Mesenchymal stem cell (in vitro differentiated cells and primary cell): ENCODE measurements at places on chromosomes 2 and 18.
A peak's percentile ranks its signal among the peaks of the same experiment; 100 is the strongest.

GRCh38 chr2:23146011-23146410, 239.0 kb upstream of the KLHL29 start:
- DNase-seq = no peak

DNA sequence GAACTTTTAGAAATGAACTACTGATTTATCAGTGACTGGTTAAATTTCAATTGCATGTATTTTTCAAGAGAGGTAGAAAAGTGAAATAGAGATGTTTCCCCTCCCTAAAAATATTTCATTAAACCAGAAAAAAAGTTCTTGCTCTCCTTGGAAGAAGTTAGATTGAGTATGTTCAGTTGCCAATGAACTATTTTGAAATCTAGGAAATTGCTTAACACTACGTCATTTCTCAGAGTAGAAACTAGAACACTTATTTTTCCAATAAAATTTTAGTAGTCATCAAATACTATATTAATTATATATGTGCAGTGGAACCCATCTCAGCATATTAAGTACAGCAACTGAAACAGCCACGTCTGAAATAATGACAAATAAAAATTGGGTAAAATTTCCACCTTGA, 51.8 kb upstream of the STAT1 start:
- no peak for DNase-seq

DNA sequence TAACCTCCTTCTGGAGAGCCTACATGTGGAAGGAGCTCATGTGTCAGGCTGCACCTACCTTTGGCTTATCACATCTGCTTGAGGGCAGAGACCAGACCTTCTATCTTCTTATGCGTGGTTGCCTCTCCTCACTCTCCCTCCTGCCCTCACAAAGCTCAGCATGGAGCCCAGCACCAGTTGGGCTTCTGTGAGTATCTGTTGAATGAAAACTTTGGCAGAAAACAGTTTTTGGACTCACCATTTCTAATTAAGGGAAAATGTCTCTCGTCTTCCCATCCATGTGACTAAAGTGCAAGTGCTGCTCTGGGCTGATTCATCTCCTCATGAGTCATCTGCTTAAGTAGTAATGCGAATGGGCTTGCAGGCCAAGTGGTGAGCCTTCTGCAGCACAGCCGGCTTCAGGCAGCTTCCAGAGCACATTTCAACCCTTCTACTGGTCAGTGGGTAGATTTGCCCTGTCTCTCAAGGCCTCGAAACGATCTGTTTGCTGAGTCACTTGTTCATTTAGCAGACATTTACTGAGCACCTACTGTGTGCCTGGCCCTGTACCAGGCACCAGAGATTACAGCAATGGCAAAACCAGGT, 102.6 kb downstream of the VSNL1 start:
- DNase-seq = peak; percentile 95

DNA sequence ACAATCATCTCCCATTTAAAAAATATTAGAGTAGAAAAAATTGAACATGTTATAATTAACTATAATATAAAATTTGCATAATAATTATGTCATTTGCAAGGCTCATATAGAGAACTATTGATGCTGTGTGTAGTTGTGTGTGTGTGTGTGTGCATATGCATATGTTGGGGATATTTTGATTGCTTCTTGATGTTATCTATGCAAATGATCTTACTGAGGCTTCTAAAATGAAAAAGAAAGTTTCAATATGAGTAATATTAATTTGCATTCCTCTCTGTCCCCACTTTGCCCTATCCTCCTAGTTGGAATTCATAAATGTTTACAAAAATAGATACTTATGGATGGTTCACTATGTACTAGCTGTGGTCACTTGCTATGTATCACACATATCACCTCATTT, 523.3 kb downstream of the TRIB2 start:
- no peak for DNase-seq

DNA sequence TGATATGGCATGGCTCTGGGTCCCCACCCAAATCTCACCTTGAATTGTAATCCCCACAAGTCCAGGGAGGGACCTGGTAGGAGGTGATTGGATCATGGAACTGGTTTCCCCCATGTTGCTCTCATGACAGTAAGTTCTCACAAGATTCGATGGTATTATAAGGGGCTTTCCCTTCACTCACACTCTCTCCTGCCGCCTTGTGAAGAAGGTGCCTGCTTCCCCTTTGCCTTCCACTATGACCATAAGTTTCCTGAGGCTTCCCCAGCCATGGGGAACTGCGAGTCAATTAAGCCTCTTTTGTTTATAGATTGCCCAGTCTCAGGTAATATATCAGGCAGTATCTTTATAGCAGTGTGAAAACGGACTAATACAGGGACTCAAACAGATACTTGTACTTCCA, 50.4 kb upstream of the ZNF532 start:
- DNase-seq = no peak

DNA sequence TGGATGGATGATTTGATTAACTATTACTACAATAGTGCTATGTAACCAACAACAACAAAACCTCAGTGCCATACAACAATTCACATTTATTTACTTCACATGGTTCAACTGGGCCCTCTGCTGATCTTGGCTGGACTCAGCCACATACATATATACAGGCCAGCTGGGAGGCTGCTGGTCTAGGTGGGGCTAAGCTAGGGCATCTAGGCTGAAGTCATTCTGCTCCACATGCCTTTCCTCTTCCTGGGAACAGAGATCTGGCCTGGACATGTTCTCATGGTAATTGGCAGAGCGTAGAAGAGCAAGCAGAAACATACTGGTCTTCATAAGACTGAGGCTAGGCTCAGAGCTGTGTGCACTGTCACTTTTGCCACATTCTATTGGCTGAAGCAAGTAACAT, 102.8 kb upstream of the RNF152 start:
- DNase-seq = no peak

DNA sequence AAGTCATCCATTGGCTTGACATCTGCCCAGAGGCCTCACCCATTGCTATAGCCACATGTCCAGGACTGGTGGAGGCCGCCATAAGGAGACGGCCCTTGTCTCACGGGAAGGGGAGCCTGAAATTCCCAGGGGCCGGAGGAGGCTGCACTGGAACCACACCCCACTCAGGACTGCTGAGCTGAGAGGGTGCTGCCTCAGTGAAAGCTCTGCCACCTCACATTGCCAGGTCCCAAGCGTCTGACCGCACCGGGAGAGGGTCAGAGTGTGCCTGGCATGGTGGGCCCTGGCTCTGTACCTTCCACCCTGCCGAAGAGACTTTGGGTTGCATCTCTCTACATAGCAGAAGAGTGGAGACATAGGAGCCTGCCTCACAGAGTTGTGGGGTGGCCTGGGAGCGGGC, 134.1 kb upstream of the GLI2 start:
- DNase-seq = no peak

DNA sequence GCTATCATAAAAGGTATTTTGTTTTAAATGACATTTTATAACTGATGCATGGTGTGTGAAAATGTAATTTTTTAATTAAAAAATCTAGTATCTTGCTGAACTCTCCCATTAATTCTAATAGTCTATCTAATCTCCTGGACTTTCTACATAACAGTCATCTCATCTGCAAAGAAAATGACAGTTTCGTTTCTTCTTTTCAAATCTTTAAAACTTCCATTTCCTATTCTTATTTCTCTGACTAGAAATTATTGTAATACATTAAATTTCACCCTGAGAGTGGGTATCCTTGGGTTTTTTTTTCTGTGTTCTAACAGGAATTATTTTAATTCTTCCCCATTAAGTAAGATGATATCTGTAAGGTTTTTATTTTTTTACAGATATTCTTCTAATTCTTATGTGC, 120.1 kb downstream of the KCNF1 start:
- no peak for DNase-seq

DNA sequence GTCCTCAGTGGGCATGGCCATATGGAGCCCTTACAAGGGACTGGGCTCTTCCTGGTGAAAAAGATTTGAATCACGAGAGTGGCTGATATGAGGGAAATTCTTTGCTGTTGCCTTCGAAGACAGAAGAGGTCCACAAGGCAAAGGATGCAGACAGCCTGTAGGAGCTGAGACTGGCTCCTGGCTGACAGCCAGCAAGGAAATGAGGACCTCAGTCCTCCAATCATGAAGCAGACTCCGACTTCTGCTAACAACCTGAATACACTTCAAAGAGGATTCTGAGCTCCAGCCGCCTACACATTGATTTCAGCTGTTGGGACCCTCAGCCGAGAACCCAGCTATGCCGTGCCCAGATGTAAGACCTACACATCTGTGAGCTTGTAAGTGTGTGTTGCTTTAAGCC, 3.0 kb upstream of the ST8SIA5 start:
- no peak for DNase-seq

GRCh38 chr2:37985333-37985732, 60.2 kb downstream of the RMDN2 start:
- DNase-seq = peak; percentile 26

DNA sequence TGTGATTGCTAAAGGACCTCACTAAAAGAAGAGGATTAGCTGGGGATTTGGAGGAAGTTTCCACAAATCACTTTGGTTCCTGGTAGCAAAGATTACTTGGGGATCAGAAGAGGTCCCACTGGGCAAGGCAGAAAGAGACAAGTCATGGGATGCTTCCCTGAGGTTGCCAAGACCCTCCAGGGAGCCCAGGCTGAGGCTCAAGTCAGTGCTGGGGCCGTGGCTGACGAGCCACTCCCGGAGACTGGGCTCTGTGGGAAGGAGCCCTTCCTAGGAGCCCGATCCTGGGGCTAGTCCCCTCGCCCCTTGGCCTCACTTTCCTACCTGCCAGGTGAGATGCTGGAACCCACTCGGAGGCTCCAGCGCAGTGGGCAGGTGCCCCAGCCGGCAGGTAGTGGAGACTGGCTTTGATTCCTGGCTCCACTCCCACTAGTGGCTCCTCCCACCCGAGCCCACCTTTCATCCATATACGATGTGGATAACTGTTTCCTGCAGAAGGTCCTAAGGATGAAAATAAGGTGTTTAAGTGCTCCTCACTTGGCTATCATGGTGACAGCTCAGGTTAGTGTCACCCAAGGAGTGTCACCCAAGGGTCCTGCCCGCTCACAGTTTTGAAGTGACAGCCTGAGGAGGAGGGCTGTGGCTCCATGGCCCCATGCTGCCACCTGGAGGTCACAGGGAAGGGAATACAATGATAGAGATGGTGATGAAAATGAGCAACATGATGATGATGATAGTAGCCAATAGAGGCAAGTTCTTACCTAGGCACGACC, 100.5 kb downstream of the CAPN13 start:
- DNase-seq = peak; percentile 63

DNA sequence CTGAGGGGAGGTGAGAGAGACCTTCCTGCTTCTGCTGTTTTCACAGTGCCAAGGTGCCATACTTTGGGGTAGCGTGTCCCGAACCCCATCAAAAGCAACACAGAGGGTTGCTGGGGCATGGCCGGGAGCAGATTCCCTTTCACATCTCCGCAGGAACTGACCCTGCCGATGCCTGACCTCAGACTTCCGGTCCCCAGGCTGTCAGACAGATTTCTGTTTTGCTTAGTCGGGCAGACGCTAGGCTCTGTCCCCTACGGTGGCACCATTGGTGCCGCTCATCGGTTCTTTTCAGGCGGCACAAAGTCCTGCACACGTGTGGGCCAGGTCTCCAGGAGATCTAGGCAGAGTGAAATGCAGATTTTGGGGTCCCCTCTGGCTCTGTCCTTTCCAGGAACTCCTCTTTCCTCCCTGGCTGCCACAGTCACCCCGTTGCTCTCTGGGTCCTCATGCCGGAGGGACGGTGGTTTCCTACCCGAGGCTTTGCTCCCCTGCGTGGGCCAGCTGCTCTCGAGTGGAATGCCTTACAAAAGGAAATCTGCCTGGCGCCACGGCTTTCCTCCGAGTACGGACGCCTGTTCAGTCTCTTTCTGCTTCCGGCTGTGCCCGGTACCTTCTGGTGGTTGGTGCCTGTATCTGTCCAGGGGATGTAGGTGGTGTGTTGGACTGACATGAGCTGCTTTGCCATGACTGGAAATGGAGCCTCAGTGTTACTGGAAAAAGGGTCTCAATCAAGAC, 39.3 kb downstream of the RTP5 start:
- no peak for DNase-seq

DNA sequence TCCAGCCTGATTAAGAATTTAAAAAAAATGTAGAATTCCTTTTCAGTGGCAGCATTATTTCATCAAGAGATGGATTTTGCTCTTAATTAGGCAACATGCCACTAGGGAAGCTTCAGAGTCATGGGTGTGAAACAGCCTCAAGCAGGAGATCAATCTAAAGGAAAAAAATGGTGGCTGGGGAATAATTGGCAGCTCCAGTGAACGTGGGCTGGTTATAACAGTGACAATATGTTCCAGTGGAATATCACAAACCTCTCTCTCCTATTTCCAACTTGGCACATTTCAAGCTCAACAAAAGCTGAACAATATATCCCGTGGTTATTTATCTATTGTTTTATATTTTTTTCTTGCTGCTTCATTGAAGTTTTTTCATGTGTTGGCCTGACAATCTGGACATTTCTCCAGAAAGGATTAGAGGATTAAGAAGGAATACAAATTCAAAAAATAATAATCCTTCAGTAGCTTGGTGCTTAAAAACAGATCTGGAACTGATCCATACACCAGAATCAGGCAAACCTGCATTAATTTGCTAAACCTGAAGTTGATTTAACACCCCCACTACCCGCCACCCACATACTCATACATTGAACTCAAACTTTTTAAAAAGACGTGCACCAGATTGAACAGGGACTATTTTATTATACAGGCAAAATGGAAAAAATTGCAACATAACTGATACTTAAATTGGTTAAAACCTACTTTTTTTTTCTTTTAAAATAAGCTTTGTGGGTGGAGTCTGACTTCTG, 255.9 kb upstream of the SPRED2 start:
- no peak for DNase-seq

- peak; percentile 100 for DNase-seq
Measured at GRCh38 chr2:85772019-85772745, 18.4 kb downstream of the ATOH8 start.

DNA sequence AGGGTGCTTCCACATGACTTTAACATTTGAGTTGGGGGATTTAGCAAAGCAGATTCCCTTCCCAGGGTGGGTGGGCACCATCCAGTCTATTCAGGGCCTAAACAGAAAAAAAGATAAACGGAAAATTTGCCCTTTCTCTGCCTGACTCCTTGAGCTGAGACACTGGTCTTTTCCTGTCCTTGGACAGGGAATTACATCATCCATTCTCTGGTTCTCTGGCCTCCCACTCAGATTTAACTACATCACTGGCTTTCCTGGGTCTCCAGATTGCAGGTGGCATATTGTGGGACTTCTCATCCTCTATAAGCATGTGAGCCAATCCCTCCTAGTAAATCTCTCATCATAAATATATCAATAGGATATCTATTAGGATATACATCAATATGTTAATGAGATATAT, 25.8 kb downstream of the CAPN13 start:
- DNase-seq = no peak

- no peak for DNase-seq
Measured at GRCh38 chr2:191597186-191597751, 80.7 kb upstream of the NABP1 start.

- DNase-seq = peak; percentile 5
Measured at GRCh38 chr2:240624950-240625621, at the start of gene GPR35. TSS of gene GPR35 (plus strand) at chr2:240625480. CDS start at chr2:240629953, 4,473 bp downstream.

DNA sequence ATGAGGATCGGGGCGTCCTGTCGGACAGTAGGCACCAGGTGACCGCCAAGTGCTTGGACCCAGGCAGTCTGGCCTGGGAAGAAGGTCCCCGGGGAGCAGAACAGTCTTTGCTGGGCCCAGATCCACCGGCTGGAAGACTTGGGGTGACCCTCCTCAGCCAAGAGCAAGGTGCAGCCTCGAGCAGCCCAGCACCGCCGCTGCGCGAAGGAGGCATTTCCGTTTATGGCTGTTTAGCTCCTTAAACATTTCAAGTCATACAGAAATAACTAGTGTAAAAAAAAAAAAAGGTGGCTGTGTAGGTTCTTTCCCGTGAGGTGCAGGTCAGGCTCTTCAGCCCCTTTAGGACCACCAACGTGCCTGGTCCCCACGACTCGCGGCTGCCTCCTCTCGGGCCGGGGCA, 370.2 kb downstream of the CMPK2 start:
- DNase-seq = no peak
